ENCODE measurements at places on chromosomes 5 and 9. TPM values are rescaled to one million over a fixed set of nuclear protein-coding genes. Genes with fewer than 3 reads are reported as not detected.

DNA sequence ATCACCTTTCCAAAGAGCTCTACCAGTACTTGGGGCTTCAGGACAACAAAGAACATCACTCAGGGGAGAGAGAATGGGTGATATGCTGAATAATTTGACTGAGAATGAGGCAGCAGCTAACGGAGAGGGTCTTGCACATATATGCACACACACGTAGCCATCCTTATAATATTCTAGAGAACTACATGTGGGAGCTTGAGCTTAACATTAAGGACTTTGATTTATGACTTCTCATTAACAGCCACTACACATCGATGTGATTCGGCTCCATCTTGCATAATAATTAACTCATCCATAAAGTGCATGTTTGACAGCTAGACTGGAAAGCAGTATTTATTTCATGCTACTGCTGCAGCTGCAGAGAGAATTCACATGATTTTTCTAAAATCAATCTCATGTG lies 163.4 kb downstream of the RAB3C start:
- no peak overlapping the region for H3K4me3 ChIP-seq
- no peak for DNase-seq
- no peaks in the 10 kb centered on the region for H3K27me3 ChIP-seq
- no peaks in the 10 kb centered on the region for H3K36me3 ChIP-seq

- no peaks in the 10 kb centered on the region for H3K4me1 ChIP-seq
- H3K4me3 ChIP-seq, result no peak overlapping the region
- no peak overlapping the region for H3K27ac ChIP-seq
- peaks cover 6% of the 10 kb centered on the region for H3K36me3 ChIP-seq
- no peaks in the 10 kb centered on the region for H3K27me3 ChIP-seq
Measured at GRCh38 chr9:77271023-77271690, 93.8 kb downstream of the VPS13A start.

DNA sequence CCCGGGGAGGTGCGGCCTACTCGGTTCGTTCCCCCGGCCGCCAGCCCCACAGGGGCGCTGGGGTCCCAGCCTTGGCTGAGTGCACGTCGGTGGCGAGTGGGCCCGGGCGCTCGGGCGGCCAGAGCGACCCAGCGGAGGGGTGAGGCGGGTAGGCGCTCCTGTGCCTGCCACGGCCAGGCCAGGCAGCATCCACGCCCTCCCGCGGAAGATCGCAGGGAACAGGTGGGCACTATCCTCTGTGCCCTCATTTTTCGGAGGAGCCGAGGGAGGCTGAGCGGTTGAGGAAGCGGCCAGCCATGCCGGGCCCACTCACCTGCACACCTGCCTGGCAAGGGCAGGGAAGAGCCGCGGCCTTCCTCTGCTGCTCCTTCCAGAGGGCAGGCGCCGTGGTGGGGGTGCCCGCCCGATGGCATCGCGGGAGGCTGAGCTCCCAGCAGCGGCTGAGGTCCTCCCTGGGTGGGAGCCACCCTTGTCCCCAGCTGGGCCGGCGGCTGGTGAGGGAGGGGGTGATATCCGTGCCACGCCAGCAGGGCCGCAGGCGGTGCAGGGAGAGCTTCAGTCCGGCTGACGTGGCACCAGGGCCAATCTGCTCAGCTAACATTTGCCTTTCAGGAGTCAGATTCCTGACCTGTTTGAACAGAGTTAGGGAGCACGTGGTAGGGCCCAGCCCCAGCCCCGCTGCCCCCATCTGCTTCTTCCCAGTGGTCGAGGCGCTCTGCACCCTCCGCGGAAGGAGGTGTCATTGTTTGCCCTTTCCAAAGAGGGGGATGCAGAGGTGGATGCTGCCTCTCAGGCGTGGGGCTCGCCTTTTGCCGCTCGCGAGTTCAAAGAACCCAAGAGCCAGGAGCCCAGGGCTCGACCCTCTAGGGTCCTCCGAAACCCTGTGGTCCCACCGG lies 1.6 kb upstream of the SEC16A start:
- H3K27me3 ChIP-seq, result no peaks in the 10 kb centered on the region
- H3K36me3 ChIP-seq, result peaks cover 13% of the 10 kb centered on the region
- peak overlapping the region; percentile 100 for H3K27ac ChIP-seq
- no peak for DNase-seq

- peaks cover 79% of the 10 kb centered on the region for H3K36me3 ChIP-seq
- no peak for DNase-seq
- H3K27ac ChIP-seq, result no peak overlapping the region
- no peaks in the 10 kb centered on the region for H3K4me1 ChIP-seq
- no peak overlapping the region for H3K4me3 ChIP-seq
Measured at GRCh38 chr5:43161244-43161643, 30.8 kb upstream of the NIM1K start.

DNA sequence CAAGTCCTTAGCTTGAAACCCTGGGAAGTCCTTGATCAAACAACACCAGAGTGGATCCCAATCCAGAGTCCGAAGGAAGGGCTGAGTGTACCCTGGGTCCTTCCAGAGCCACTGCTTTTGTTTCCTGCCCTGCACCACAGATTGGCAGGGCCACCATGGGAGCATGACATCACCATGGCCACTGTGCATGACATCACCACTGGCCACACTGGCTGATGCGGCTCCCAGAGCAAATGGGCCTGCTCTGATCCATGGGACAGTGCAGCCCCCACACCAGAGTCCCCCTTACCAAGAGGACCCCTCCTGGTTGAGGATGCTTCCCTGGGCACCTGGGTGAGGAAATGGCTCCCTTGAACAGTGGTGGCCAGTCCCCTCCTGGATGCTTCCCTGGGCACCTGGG lies 9.9 kb downstream of the SLC6A3 start:
- no peak overlapping the region for H3K4me3 ChIP-seq
- peaks cover 41% of the 10 kb centered on the region for H3K27me3 ChIP-seq
- no peak for DNase-seq
- no peaks in the 10 kb centered on the region for H3K4me1 ChIP-seq

- H3K4me1 ChIP-seq, result peaks cover 4% of the 10 kb centered on the region
- H3K27ac ChIP-seq, result no peak overlapping the region
- DNase-seq, result no peak
- H3K4me3 ChIP-seq, result no peak overlapping the region
Measured at GRCh38 chr5:140587495-140587894, 22.9 kb downstream of the SLC35A4 start.

GRCh38 chr5:102218159-102218558 lies 77.9 kb downstream of the SLCO4C1 start:
- DNase-seq, result no peak
- H3K27me3 ChIP-seq, result no peaks in the 10 kb centered on the region
- no peak overlapping the region for H3K4me3 ChIP-seq
- H3K4me1 ChIP-seq, result no peaks in the 10 kb centered on the region
- no peak overlapping the region for H3K27ac ChIP-seq

- H3K27ac ChIP-seq, result no peak overlapping the region
- H3K4me1 ChIP-seq, result peaks cover 19% of the 10 kb centered on the region
- peaks cover 3% of the 10 kb centered on the region for H3K27me3 ChIP-seq
- H3K36me3 ChIP-seq, result no peaks in the 10 kb centered on the region
Measured at GRCh38 chr5:141898448-141899049, 20.3 kb upstream of the PCDH1 start.

GRCh38 chr9:96125624-96126023 lies 176.4 kb downstream of the HSD17B3 start:
- no peaks in the 10 kb centered on the region for H3K4me1 ChIP-seq
- peaks cover 51% of the 10 kb centered on the region for H3K27me3 ChIP-seq
- no peaks in the 10 kb centered on the region for H3K36me3 ChIP-seq

The PCDHB6 gene
- total RNA-seq, result not detected

The PCDHGB2 gene
- total RNA-seq, result 0.36 TPM

The IL9 gene
- total RNA-seq, result not detected
